ENCODE measurements at places on chromosomes 4 and X.

- DNase-seq, result no peak
Measured at GRCh38 chrX:10120331-10120730, 36.4 kb upstream of the CLCN4 start.

- DNase-seq, result no peak
Measured at GRCh38 chrX:3216581-3217180, 129.8 kb downstream of the MXRA5 start.

DNA sequence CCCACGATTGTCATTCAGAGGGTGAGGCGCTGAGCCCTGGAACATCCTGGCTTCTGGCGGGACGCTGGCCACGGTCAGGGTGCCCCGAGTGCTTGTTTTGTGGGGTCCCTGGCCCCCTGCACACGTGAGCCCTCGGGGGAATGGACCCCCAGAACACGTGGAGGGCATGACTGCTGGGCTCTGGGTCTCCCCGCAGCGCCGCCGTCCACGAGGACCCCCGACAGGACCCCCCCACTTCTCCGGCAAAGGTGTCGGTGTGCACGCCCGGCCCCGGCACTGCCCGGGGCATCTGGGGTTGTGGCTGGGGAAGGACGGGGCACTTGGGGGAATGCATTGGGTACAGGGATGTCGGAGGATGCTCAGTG, 13.9 kb upstream of the GTPBP6 start:
- no peak for DNase-seq

GRCh38 chr4:26503427-26503826, 13.1 kb upstream of the CCKAR start:
- no peak for DNase-seq

DNA sequence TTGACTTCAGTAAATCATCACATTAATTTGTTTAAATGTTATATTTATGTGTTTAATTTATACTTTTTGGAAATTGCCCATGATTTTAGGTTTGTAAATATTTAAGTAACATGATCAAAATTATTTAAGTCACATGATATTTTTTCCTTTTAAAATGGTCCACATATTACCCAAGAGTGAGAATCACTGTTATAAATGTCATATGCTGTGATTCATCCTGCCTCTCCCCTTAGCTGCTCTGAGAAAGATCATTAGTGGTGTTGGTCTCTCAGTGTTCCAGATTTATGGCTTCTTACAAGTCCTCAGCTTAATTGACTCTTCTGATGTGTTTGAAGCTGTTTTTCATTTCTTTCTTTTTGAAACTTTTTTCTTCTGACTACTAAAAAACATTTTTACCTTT, 70.1 kb downstream of the SPANXN4 start:
- DNase-seq, result no peak

GRCh38 chrX:74853255-74853654, 72.0 kb downstream of the NEXMIF start:
- DNase-seq, result no peak

- DNase-seq, result no peak
Measured at GRCh38 chr4:14254252-14254651, 626.7 kb upstream of the BOD1L1 start.

DNA sequence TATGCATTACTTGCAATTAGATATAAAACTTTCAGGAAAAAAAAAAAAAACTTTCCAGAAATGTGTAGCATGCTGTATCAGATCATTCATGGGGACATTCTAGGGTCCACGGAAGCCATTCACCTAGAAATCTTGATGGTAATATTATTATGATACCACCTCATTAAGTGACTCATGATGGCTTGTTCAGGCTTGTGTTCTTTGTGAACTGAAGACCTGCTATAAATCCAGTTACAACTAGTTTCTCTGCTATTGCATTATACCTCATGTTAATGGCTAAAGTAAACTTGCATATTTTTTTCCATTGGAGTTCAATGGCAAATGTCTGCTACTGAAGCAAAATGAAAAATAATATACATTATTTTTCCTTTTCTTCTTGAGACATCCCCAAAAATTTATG, 35.3 kb upstream of the PTPN13 start:
- no peak for DNase-seq

- DNase-seq, result no peak
Measured at GRCh38 chr4:40563401-40563800, 66.3 kb downstream of the RBM47 start.

DNA sequence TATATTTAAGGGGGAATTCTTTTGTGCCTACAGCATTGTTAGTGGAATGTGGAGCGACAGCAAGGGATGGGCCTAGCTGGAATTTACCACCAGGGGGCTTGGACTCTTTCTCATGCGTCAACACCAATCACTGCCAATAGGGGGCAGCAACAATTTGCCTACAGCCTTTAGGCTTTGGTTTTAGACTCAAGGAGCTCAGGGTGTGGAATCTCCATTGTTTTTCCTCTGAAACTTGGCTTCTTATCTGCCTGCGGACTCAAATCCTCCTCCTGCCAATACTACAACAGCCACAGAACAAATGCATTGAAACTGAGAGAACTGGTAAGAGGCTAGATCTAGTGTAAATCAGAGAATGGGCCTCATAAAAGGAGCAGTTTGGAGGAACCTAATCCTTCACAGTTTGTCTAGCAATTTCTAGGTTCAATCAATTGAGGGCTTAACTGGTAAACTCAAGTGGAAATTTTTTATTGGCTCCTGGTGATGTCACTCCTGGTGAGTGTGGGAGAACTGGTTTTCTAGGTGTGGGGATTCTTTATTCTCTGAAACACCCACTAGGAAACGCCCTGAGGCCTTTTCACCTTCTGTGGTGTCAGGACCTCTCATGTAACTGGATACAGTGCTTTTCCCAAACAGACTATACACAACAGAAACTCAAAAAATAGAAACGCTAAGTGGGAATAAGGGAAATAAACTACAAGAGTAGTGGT, 27.9 kb upstream of the TMSB4X start:
- DNase-seq, result peak; percentile 26

DNA sequence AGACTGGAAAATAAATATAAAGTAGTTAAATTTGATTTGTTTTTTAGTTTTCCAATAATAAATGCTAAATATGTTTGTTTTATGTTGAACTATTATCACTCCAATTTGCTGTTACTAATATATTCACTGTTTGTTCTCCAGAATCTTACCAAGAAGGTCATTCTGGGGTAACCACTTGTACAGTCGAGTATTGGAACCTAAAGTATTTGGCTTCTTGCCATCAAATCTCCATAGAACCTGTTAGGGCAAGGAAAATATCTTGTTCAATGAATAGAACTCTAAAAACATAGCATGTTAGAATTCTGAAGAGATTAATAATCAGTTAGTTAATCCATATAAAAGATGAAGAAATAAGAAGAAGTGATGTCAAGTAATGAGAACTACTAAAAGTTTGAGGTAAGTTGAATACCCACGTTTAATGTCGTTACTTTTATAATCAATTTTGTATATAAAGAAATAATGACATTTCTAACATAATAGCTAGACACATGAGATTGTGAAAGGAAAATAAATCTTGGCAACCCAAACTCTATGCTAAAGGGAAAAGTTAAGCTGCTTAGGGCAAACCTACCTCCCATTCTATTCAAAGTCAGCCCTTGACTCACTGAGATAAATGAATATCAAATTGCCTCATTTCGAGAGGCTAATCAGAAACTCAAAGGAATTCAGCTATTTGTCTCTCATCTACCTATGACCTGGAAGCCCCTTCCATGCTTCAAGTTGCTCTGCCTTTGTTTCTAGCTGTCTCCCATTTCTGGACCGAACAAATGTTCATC, 15.3 kb downstream of the UGT2B15 start:
- DNase-seq, result no peak

- no peak for DNase-seq
Measured at GRCh38 chrX:111270339-111270738, at the start of gene CAPN6. Gene CAPN6, minus strand, starts transcription at chrX:111270483. Its CDS starts 6,547 bp downstream, at chrX:111263936.

- DNase-seq, result no peak
Measured at GRCh38 chr4:156623376-156623775, 348.2 kb downstream of the PDGFC start.

DNA sequence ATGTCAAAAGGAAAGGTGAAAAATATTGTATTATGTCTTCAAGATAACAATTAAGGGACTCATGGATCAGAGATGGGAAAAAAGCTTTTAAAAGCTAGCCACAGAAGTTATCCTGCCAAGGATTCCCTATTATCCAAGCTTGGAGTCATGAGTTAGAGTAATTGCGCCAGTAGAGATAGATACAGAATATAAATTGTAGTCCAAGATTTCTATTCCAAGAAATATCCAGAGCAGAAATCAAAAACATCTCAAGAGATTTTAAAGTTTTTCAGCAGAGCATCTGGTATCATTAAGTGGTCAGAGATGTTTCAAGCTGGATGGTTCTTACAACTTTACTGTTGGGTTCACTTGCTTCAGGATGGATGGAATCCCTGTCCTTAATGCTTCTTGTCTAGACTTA, 186.7 kb downstream of the PCDH18 start:
- no peak for DNase-seq

DNA sequence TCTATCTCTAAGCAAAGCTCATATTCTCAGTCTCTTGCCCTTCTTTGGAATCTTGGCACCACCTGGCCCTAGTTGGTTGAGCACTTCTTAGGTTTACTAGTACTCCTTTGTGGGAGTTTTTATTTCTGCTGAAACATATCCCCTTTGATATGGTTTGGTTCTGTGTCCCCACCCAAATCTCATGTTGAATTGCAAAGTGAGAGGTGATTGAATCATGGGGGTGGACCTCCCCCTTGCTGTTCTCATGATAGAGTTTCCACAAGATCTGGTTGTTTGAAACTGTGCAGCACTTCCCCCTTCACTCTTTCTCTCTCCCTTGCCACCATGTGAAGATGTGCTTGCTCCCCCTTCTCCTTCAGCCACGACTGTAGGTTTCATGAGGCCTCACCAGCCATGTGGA, 22.2 kb upstream of the SYNPO2 start:
- DNase-seq, result no peak

DNA sequence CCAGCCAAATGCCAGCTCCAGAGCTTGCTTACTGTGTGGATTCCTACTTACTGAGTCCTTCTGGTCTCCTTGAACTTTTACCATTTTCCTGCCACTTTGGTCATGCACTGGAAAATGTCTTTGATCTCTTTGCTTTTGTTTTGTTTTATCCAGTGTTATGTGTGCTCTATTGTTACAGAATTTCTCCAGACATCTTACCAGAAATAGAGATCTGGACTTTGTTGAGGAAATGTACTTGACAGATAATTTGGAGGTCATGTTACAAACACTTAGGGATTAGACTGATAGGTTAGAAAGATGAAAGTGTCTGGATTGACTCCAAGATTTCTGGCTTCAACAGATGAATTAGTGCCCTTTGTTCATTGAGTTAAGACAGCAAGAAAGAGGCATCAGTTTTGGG, 5.7 kb upstream of the ZNF330 start:
- no peak for DNase-seq

GRCh38 chr4:166169111-166169510, 296.1 kb downstream of the TLL1 start:
- DNase-seq, result no peak

DNA sequence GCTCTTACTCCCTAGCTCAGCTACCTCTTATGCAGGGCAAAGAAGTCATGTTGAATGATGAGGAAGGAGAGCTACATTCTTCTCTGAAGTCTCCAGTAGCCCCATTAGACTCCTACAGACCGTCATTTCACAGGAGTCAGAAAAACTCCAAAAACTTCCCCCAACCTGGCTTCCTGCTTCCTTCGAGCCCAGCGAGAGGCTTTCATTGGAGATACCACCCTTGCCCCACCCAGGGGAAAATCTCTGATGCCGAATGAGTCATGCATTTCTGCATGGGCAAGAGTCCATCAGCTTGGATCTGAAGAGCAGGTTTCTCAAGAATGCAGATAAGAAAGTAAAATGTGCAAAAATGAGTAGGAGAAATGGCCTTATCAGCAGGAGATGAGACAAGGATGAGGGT, 53.0 kb downstream of the ARSF start:
- DNase-seq, result no peak

DNA sequence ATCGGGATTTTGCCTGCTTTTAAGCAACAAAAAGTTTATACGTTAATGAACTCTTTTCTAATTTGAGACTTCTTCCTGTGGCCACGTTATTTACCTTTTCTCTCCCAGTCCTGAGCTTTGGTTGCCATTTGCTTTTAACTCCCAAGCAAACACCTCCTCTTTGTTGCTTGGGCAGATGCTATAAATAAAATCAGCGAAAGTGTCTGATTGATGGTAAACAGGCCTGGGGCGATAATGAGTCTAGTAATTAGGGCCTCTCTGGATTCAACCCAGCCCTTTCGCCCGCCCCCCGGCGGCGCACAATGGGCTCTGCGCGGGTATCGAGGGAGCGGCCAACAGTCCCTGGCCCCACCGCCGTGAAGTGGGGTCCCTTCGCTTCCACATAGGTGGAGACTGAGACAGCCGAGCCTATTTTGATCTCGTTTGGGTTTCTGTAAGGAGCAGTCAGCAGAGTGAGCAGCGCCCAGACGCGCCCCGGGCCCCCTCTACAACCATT, 790 bp downstream of the CLGN start:
- no peak for DNase-seq

GRCh38 chrX:100895365-100896075, 21.4 kb upstream of the NOX1 start:
- DNase-seq, result no peak

GRCh38 chr4:188551156-188551555, 411.9 kb downstream of the TRIML1 start:
- DNase-seq, result no peak

- DNase-seq, result no peak
Measured at GRCh38 chr4:161419822-161420221, 744.0 kb downstream of the FSTL5 start.

DNA sequence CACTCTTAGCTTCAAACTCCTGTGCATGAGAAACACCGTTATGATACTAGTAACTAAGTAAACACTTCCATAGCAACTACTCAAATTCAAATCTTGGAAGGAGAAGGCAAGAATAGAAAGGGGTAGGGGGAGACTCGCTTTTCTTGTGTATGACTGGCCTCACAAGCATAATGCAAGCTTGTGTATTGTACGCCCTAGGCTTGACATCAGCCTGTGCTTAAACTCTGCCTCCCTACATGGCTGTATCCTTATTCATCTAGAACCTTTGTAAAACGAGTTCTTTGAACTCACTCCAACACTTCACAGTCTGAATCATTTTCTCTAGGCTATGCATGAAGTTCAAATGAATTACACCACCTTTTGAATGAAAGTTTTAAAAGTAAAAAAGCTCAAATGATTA, 1071.2 kb upstream of the ADGRL3 start:
- DNase-seq, result no peak

- no peak for DNase-seq
Measured at GRCh38 chrX:109347632-109348031, 134.3 kb downstream of the GUCY2F start.

DNA sequence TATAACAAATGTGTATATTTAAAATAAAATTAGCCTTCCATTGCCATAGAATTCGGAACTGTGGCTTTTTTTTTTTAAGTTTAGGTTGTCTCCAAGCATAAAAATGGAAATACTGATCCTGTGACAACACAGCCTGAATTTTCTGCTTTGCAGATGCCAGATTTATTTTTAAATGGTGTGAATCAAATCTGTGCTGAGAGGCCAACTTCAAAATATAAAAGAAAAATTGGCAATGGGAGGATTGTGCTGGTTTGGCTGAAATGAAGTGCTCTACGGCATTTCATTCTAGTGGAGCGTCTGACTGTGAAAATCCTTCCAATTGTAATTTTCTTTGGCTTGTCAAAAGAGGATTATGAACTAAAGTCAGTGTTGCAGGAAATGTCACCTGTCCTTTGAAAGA, 580.3 kb upstream of the ZFP42 start:
- no peak for DNase-seq

GRCh38 chrX:17758382-17758781, 21.1 kb downstream of the SCML1 start:
- no peak for DNase-seq

- DNase-seq, result no peak
Measured at GRCh38 chr4:162957521-162958143, 209.1 kb downstream of the NAF1 start.

- DNase-seq, result no peak
Measured at GRCh38 chrX:12741416-12741815, 49.8 kb upstream of the PRPS2 start.

Measured in esophagus squamous epithelium (tissue), 5 donors.